Fibroblast of skin of left biceps (primary cell): ENCODE measurements at places on chromosomes 1 and 21.

GRCh38 chr1:110235834-110236682 lies 25.9 kb downstream of the KCNC4 start:
- DNase-seq: peak; percentile 5

- no peak for DNase-seq
Observed at GRCh38 chr1:20399606-20400180, 86.3 kb downstream of the CAMK2N1 start.

DNA sequence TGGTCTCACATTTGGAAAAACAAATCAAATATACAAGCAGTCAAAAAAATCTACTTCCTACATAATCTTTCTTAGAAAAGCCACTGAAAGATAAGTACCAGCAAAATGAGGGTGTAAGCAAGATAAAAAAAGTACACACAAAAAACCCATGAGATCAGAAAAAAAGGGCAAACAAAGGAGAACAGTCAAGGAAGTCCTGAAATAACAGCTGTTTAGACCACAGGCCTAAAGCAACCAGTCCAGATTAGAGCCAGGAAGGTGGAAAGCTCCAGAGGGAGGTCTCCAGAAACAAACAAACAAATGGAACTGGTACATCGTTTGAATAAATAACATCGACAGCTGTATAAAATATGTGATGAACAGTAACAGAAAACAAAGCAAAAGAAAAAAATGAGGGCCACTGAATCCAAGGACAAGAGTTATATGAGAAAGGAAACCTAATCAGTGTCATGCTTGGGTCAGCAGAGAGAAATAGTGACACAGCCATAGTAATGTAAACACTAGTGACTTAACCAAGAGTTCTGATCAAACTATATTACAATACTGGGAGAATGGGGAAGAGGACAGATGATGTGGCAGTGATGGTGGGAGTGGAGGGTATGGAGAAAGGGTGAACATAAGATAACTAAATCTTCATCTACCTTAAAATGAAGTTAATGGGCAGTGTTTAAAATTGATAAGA lies 67.5 kb downstream of the NVL start:
- no peak for DNase-seq

GRCh38 chr1:205502111-205502810 lies 2.2 kb upstream of the CDK18 start:
- DNase-seq: no peak

DNA sequence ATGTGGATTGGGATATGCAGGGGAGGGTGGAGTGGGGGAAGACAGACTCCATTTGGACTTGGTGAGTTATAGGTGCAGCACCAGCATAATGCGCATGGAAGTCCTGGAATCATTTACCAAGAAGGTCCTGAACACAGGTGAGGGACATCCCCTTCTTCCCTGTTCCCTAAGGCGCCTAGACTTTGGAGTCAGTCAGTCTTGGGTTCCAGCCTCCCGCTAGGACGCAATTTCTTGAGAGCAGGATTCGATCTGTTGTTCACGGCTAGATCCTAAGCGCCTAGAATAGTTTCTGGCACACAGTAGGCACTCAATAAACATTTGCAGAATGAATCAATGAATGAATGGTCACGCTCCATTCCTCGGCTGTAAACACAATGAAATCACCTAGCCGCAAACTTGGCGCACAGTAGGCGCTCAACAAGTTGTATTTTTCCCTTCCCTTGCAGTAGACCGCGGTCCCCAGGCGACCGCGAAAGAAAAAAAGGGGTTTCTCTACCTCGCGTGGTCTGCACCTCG lies 1.0 kb upstream of the AK4 start:
- no peak for DNase-seq

DNA sequence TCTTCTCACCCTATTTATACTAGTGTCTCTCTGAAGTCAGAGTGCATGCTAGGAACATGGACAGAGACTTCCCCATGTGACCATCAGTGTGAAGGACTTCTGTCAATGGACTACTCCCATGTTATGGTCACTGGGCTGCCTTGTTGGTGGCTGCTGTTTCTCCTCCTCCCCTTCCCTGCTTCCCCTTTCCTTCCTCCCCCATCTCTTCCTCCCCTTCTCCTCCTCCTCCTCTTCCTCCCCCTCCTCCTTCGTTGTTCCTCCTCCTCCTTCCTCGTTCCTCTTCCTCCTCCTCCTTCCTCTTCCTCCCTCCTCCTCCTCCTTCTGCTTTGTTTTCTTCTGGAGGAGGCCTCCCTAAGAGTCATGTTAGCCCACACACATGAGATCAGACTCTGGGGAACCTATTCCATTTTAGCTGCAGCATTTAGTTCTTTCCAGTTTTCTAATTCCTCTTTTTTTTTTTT lies 35.8 kb downstream of the IER5 start:
- DNase-seq: no peak

- no peak for DNase-seq
Observed at GRCh38 chr1:108320849-108321248, 77.0 kb upstream of the NBPF4 start.

- no peak for DNase-seq
Observed at GRCh38 chr1:17994046-17994445, 113.6 kb upstream of the IGSF21 start.

DNA sequence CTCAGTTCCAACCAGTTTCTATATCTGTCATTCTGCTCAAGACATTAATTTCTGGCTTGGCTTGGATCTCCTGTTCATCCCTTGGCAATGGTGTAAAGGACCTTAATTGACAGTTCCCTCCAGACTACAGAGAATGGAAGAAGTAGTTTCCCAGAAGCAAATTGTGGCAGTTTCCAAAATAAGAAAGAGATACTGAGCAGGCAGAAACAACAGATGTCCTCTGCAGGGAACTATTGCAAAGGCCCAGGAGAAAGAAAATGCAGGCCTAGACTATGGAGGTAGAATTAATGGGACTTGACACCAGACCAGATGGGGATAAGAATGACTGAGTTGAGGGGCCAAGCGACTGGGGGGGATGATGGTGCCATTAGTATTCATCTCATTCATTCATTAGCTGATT lies 6.1 kb upstream of the AK2 start:
- no peak for DNase-seq

DNA sequence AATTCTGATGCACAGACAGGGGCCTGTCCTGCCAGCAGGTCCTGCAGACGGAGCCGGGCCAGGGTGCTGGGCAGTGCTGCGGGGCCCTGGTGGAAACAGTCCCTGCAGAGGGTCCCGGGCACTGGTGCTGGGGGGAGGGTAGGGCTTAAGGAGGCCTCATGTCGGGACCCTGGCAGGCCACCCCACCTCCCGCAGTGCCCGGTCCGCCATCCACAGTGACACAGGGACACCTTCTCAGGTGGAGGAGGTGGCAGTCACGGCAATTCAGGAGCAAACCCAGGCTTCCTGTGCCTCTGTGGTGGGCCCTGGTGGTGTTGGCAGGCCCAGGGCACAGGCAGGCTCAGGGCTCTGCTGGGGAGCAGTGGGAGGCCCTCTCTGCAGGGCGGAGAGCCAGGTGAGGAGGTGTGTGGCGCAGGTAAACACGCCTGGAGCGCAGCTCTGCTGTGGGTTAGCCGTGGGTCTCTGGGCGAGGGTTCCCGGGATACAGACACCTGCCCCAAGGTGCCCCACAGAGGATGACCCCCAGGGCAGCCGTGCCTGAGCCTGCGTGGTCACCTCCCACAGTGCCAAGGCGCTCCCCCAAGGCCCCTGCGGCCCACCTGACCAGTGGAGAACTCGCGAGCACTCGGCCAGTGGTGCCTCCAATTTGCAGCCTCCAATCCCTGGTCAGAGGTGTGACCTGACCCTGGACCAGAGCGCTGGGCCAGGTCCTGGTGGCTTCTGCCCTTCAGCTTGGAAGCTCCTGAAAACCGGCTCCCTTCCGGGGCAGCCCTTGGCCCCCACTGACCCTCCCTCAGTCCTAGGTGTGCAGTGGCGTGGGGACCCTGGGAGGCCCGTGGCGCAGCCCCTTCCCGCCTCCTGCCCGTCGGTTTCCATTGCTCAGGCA lies 19.2 kb downstream of the COL18A1 start:
- DNase-seq: no peak

DNA sequence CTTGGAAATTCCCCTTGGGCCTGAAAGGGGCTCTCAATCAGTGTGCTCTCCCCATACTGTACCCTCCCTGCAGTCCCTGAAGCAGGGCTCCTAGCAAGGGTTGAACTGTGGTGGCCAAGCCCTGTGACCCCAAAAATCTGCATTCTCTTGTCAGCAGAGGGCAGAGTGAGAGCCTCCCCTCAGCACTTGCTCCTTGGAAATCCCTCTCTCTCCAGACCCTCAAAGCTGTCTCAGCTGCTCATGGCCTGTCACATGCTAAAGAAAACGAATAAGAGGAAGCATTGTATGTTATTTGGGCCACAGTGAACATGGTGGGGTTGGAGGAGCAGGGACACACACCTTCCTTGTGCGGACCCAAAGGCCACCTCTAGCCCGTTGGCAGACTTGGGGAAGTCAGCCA lies 47.2 kb upstream of the SYNC start:
- no peak for DNase-seq

DNA sequence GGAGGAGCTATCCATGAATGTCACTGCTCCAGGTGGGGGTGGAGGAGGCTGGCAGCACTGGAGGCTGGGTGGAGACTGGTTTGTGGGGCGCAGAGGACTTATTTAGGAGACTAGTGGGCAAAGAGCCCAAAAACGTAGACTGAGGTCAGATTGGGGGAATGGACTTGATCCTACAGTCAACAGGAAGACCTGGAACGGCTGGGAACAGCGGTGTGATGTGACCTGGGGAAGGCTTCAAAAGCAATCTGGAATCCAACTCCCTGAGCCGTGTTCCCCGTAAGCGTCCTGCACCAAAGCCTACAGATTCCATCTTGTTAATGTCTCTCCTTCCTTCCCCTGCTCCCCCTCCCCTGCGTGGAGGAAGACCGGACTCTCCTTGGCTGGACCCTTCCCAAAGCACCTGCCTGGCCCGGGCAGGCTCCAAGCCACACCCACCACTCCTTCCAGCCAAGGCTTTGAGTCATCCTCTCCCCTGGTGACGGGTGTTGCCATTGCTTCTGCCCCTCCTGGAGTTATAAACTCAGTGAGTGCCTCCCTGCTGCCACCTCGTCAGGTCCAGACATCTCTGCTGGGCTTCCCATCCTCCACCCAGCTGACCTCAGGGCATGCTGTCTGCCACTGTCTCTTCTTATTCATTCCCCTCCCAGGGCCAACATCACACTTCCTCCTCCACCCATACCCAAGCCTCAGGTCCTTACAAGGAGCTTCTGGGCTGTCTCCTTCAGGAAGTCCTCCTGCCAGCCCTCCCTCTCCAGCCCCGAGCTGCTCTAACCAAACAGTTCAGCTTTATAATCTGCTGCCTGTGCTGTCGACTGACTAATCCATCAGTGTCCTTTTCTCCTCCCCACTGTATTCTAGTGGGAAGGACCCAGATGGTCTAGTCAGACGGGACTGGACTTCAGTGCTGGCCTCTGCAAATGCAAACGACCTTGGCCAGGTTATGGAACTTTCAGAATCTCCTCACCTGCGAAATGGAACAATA lies 1.6 kb upstream of the CLSTN1 start:
- DNase-seq: no peak

DNA sequence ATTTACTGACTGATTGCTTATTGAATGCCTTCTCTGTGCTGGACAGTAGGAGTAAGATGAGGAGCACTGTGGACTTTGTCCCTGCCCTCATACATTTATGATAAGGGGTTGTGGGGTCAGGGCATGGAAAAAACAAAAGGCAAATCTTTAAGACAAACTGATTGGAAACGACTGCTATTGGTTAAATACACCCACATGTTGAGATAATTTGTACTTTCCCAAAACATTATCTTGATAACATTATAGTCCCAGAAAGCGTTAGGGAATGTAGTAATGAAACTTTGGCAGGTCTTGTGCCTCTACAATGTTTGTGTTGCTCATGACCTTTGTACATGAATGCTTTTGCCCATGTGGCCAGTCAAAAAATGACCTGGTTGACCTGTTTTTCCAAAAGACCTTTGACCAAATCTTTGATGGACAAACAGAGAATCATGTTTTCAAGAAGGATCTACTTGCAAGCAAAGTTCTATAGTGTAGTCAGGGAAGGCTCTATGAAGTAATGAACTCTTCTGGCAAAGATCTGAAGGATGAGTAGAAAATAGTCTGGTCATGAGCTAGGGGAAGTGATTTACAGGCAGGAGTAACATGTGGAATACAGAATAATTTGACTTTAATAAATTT lies 50.9 kb downstream of the LEPR start:
- DNase-seq: no peak

DNA sequence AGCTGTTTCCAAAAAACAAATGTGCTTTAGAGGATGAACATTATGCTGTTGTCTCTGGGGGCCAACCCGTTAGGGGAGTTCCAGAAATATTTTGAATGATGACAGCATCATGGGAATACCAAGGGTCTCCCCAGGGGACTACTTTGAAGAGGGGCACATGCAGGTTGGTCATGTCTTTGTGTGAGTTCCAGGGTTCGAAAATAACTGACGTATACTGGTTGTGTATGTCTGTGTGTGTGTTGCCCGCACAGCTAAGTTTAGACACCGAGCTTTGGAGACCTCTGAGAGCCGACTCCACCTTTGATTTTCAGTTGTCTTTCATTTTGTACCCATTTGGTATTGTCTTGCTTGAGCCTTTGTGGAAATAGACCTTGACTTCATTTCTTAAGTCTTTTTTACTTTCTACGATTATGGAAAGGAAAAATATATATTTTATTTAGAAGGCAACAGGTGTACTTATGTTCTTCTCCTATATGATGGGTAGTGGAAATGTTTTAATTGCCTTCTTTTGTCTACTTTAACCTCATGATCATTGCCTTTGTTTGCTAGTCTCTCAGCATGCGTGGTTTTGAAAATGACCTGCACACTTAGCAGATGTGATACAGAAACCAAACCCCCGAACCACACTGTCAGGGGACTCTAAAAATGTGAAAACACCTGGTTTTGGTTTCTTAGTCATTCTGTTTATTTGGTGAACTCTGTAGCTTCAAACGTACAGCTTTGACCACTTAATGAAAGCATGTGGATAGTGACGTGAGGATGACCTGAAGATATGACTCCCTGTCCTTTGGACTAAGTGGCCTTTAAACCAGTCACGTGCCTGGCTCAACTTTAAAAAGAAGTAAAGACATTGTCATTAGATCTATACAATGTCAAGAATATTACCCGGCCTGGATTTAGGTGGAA lies 56.5 kb downstream of the GALNT2 start:
- no peak for DNase-seq

DNA sequence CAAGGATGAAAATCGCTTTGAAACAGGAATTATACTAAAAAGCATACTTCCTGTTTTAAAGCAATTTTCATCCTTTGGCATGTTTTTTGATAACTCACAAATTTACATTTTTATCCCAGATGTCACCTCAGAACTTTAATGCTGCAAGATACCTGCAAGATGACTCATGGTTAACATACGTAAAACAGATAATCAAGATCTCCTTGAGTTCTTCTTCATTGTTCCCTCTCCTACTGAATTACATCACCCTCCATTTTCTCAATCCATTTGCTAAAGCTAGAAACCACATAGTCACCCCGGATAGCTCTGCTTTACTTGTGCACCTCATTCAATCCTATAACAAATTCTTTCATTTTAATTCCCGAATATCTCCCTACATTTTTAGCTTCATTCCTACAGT lies 1114.2 kb downstream of the PLA2G4A start:
- no peak for DNase-seq

- no peak for DNase-seq
Observed at GRCh38 chr1:73911849-73912248, 286.1 kb downstream of the LRRIQ3 start.

DNA sequence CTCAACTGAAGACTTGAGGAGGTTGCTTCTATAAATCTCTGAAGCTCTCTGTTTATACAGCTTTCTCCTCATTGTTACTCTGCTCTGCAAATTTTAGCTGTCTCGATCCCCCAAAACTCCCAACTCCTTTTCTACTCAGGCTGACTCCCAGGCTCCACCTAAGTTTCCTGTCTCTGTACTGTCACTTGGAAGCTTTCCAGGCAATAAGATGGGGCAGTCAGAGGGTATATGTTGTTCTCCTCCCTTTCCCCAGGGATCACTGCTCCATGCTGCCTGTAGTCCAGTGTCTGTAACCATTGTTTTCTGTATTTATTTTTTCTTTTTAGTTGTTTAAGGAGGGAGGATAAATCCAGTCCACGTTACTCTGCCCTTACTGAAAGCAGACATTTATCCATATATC lies 13.4 kb downstream of the TSNAX start:
- no peak for DNase-seq
